ENCODE measurements at places on chromosomes 3 and 15.

DNA sequence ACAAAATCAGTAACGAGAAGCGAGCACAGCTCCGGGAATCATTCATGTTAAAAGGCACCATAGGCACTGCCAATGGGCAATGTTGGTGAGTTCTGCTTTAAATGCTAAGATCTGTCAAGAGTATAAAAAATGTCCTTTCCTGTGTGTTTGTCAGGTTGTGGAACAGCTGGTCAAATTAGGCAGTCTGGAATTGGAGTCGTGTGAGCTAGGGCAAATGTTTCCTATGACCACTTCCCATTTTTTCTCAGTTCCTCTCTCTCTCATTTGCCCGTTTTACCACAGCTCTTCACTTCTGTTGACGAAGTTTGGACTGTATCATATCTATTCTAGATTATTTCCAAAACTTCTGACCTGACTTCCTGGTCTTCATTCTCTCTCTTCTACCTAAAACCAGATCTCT, 60.8 kb upstream of the GOLIM4 start:
- DNase-seq = no peak

GRCh38 chr3:71453822-71454511, 129.6 kb downstream of the FOXP1 start:
- no peak for DNase-seq

GRCh38 chr3:51718547-51719409, 11.9 kb downstream of the GRM2 start:
- peak; percentile 8 for DNase-seq

- DNase-seq = no peak
These were observed 154.9 kb downstream of the GRM7 start for GRCh38 chr3:7015683-7016440.

DNA sequence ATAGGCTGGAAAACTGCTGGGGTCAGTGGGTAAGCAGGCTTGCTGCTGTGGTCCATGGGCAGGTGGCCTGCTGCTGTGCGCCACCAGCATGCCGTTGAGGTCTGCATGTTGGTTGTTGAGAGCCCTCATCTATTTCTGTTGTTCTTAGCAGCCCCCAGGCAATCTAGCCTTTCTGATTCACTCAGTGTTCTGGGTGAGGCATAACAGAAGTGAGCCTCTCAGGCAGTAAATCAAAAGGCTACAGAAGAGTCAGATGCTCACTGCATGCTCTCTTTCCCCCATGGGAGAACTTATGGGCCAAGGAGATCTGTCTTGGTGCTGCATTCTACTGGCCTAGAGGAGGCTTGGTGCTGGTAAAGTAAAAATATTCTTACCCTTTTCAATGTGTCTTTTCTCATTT, 67.8 kb upstream of the ATP10A start:
- no peak for DNase-seq

- DNase-seq = no peak
These were observed at the start of gene HYAL1 for GRCh38 chr3:50303013-50303815. TSS of gene HYAL1 (minus strand) at chr3:50303574. CDS start at chr3:50302956, 618 bp downstream.

- no peak for DNase-seq
These were observed 16.4 kb downstream of the TBC1D21 start for GRCh38 chr15:73889762-73890124.

- no peak for DNase-seq
These were observed 6.6 kb downstream of the ACKR2 start for GRCh38 chr3:42815826-42816225.

DNA sequence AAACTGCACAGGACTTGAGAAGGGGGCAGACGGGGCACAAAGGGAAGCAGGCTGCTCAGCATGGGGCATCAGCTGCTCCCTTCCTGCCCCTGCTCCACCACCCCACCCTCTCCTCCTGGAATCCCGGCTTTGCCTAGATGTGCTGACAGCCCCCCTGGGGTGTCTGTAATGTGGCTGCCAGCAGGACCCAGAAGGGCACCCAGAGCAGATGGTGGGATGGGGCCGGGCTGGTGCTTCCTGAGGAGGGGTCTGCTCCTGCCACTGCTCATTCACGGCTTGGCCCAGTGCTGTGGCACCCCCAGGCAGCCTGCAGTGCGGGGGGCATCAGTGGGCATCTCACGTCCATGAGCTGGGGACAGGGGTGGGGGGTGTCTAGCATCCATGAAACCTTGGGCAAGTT, 10.2 kb downstream of the H1-8 start:
- DNase-seq = no peak

- DNase-seq = no peak
These were observed 227.3 kb upstream of the IL12A start for GRCh38 chr3:159761369-159761768.

DNA sequence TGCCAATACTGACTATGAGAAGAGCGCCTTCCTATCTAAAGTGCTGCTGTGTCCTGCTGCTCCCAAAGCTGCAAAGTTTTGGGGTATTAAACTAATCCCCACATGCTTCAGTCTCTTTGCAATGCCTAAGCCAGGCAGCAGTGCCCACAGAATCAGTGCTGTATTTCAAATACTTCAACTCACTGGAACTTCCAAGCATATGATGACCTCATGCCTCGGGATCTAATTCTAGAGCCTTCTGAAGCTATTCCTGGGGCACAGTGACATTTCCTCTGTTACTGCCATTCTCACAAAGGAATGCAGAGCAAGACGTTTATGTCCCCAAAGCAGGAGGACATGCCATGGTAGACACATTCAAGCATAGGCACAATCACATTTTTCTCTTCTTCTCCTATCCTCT, 78.5 kb downstream of the CD200 start:
- DNase-seq = no peak

DNA sequence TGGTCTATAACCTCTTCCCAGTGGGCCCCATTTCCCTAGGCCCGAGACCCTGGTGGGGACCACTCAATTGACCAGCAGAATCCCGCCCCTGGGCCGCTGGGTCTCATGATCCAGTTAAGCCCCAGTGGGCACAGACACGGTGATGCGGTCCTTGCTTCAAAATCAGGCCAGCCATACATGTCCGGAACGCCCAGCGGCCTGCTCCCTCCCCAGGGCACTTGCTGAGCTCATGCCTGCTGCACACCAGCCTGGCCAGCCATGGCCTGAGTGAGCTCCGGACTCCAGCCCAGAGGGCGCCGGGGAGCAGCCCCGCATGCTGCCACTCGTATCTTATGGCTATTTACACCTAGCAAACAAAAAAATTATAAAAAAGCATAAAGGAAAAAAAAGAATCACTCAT, 34.4 kb upstream of the IQSEC1 start:
- DNase-seq = no peak

DNA sequence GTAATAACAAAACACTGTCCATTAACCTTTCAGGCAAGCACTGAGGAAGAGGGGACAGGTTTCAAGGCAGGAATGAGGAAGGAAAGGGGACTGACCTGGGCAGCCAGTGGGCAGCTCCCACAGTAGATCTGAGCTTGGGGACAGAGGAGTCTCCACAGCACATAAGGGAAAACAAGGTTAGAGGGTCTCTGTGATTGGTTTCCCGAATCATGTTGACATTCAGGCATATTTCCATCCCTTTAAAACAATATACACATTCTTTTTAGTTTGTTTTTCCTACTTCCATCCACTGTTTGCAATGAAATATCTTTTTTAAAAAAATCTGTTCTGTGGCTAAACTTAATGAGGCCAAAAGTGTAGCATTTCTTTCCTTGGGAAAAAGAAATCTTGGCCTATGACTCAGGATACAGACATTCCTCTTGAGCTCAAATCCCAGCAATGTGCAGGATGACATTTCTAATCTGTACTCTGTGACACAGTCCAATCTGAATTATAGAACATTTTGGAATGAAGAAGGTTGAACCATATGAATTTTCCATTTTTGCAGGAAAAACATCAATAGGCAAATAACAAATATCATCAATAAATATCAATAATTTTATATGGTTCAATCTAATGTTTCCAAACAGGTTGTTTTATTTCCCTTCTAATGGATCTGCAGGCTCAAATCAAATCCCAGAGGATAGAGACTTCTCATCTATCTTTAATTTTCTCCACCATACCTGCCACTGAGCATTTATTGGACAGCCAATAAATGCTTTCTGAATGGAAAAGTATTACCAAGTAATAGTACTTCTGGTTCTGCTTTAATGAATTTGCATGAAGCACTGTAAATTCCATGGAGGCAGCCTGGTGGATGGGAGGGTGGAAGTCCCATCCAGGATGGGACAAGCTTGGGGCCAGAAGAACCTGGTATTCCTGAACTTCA, 54.1 kb downstream of the ITGB5 start:
- no peak for DNase-seq

DNA sequence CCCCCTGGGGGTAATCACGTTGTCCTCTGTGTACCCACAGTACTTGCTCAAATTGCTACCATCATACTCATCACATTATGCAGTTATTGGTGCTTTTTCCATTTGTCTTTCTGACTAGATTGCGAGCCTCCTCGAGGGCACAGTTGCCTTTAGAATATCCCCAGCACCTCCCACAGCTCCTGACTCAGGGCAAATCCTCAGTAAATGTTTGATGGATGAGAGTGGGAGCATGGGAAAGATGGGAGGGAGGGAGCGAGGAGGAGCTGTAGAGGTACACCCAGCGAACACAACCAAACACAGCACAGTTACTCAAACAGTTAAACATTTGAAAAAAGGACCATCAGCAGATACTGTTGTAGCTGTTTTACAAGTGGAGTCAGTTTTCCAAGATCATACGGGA, 27.9 kb downstream of the SIDT1 start:
- DNase-seq = no peak

- no peak for DNase-seq
These were observed 29.4 kb downstream of the ITGA11 start for GRCh38 chr15:68402432-68403160.

- DNase-seq = no peak
These were observed 24.4 kb downstream of the TMEM45A start for GRCh38 chr3:100516838-100517237.

DNA sequence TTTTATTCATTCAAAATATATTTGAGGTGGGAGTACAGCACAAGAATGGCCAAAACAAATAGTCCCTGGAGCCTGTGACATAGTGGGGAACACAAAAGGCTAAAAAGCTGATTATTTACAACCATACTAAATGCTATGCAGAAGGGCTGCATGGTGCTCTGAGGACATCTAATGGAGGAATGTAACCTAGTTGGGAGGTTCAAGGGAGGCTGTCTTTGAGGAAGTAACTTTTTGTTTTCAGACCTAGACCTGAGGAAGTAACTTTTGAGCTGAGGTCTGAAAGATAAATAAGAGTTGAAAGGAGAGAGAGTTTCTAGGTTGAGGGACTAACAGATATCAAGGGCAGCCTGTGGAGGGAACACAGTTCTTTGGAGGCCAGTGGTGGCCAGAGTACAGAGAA, 34.8 kb upstream of the RASA2 start:
- no peak for DNase-seq

- no peak for DNase-seq
These were observed 161.5 kb upstream of the PFN2 start for GRCh38 chr3:150132101-150132749.

GRCh38 chr3:69231929-69232440, 109.6 kb upstream of the LMOD3 start:
- no peak for DNase-seq

DNA sequence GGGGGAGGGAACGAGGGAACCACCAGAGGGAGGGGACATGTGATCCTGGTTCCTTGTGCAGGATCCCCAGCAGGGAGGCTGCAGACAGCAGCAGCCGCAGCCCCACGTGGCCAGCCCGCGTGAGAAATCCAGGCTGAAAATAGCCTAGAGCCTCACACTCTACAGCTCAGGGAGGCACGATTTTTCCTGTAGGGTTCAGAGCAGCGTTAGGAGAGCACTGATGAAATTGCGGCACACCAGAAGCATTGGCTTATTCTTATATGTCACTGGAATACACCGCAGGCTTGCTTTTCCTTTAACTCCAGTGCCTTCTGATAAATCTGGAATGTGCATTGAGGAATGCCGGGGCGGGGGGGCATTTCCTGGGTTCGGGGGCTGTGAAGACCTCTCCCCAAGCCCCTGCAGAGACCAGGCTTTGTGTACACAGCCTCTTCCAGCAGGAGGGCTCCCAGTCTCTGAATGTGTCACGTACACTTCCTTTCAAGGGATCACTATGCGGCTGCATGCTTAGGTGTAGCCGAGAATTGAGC, 193.0 kb downstream of the ATP10A start:
- DNase-seq = no peak

- DNase-seq = no peak
These were observed 25.6 kb downstream of the SEC11A start for GRCh38 chr15:84690342-84690741.

DNA sequence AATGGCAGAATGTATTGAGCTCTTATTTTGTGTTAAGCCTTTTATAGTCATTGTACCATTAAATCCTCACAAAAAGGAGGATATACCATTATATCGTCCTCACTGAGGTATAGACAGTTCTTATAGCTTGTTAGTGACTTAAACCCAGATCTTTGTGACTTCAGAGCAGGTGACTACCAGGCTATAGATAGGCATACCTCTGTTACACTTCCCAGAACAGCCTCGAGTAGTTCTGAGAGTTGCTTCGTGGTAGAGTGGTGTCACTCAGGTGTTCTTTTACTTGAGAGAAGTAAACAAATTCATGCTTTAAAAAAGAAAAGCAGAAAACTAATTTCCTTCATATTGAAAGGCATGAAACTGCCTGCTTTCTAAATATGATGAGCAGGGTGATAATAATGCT, 59.9 kb downstream of the SEC22A start:
- DNase-seq = no peak

GRCh38 chr15:48494631-48495030, 150.9 kb downstream of the FBN1 start:
- no peak for DNase-seq

DNA sequence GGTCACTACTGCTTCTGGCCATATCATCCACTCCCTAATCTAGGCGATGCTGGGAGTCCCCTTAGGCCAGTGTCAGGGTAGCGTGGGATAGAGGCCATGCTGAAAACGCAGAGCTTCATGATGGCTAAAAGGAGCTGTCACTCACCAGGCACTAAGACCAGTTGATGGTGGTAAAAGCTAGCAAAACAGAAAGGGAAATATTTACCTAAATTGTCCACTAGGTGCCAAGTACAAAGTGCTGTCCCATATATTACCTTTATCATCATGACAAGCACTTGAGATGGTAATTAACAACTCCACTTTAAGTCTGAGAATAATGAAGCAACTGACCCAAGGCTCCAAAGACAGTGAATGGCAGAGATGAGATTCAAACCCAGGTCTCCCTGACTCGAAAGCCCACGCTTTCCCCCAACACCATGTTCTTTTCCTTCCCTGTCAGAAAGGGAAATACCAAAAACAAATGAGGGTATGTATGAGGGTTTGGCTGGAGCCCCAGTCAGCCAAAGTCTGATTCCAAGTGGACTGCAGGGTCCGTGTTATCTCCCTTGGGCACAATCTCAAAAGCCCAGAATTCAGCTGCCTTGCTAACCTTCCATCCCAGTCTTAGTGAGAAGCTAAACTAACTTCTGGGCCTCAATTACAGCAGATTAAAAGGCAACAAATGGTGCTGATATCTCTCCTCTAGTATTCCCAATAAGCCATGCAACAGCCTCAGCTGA, 84.7 kb downstream of the RBPMS2 start:
- DNase-seq = no peak

GRCh38 chr3:52854013-52854412, 19.2 kb upstream of the MUSTN1 start:
- no peak for DNase-seq

- DNase-seq = no peak
These were observed 20.3 kb upstream of the TNIK start for GRCh38 chr3:171480526-171480925.
